ENCODE measurements at places on chromosomes 12 and 14. TPM values are rescaled to one million over a fixed set of nuclear protein-coding genes. Genes with fewer than 3 reads are reported as not detected.

Gene TOMM20L
- not detected for total RNA-seq

Gene CD69
- total RNA-seq: 32.5 TPM

DNA sequence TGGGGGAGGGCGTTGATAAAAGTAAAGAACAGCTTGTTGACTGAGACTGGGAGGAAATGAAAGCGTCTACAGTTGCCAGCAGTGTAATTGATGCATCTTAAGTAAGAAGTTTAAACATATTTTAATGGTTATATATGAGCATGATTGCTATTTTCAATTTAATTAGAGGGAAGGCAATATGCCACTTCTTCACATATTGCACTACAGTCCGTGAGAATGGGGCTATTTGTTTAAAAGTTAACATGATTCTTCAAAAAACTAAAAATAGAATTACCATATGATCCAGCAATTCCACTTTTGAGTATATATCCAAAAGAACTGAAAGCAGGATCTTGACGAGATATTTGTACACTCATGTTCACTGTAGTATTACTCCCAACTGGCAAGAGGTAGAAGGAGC, 38.3 kb upstream of the PPP2R5E start:
- no peak for DNase-seq

GRCh38 chr12:40584763-40585162, 107.5 kb upstream of the CNTN1 start:
- no peak for DNase-seq

GRCh38 chr12:2836574-2836973, 1.7 kb upstream of the NRIP2 start:
- DNase-seq: no peak

DNA sequence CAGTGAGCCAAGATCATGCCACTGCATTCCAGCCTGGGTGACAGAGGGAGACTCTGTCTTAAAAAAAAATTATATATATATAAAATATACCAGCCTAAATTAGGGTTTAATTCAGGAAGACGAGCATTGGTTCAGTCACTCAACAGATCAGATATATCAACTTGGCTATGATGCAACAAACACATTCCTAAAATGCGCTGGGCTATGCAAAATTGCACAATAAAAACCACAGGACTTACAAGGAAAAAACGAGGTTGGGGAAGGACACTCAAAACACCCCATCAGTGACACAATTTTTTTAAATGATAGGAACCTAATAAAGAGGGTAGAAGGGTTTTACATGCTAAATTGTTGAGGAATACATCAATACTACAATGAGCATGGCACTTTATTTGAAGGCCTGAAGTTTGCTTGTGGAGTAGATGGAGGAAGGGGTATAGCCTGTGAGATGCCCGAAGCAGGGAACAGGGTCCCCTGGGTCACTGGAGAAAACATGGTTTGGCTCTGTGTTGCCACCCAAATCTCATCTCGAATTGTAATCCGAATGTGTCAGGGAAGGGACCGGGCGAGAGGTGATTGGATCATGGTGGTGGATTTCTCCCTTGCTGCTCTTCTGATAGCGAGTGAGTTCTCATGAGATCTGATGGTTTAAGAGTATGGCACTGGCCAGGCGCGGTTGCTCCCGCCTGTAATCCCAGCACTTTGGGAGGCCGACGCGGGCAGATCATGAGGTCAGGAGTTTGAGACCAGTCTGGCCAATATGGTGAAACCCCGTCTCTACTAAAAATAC, 71.2 kb downstream of the TNFAIP2 start:
- no peak for DNase-seq

Measured in glomerular endothelial cell (primary cell).